Left ventricle myocardium inferior (tissue), 1 donor: ENCODE measurements at places on chromosomes 2 and 18.

- no peak overlapping the region for H3K27ac ChIP-seq
- no peak for DNase-seq
- H3K4me1 ChIP-seq: no peaks in the 10 kb centered on the region
- no peaks in the 10 kb centered on the region for H3K27me3 ChIP-seq
- no peaks in the 10 kb centered on the region for H3K36me3 ChIP-seq
- no peak overlapping the region for H3K4me3 ChIP-seq
These were observed 681.8 kb upstream of the LRATD1 start for GRCh38 chr2:13950761-13951160.

DNA sequence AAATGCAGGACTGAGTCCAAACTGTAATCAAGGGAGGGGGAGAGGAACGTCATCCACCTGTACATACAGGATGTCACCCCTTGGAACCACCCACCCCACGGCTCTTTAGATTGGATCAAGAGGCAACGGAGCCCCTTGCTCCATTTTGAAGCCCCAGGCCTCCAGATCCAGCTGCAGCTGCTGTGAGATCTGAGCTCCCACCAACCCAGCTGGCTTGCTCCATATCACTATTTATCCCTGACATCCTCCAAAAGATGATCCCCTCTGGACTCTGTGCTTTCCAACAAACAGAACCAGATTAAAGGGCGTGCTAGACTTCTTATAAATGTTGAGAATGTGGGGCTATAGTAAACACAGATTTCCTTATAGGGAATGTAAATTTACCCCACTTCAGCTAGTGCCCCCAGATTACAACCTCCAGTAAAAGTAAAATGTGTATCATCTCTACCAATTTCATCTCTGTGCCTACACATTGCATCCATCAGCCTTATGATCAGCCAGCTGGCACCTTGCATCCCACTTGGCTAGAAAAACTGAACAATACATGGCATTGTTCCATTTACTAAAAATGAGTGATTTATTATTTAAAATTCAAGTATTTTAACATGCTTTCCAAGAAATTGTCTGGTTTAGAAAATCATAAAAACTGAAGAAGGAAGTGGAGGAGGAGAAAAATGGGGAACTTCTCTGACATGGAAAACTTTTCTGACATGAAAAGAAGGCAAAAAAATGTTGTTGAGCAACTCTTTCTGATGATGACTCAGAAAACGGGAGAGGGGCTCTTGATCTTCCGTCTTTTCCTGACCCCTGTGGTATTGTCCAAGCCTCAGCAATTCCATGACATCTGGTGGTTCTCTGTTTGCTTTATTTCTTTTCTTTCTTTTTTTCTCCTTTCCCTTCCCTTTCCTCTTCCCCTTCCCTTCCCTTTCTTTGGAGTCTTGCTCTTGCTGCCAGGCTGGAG, 262.6 kb upstream of the THUMPD2 start:
- H3K27ac ChIP-seq: no peak overlapping the region
- no peaks in the 10 kb centered on the region for H3K27me3 ChIP-seq
- DNase-seq: no peak
- H3K4me3 ChIP-seq: no peak overlapping the region
- no peaks in the 10 kb centered on the region for H3K4me1 ChIP-seq
- no peaks in the 10 kb centered on the region for H3K36me3 ChIP-seq

DNA sequence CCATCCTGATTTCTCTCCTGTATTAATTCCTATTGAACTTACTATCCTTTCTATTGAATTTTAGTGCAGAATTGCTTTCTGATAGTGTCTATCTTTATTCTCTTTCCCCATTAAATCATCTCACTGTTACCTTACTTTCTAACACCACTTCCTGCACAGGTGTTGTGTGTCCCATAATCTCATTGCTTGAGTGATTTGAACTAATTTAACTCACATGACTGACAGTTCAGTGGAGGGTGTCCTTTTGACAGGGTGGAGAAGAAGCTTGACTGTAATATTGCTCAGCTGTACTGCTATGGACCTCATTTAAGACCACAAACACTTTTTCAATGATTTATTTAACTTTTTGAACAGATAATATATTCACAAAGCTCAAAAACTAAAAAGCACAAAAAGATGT, 211.8 kb downstream of the NRXN1 start:
- no peak overlapping the region for H3K4me3 ChIP-seq
- H3K27ac ChIP-seq: no peak overlapping the region
- H3K36me3 ChIP-seq: no peaks in the 10 kb centered on the region
- no peaks in the 10 kb centered on the region for H3K27me3 ChIP-seq
- H3K4me1 ChIP-seq: no peaks in the 10 kb centered on the region

GRCh38 chr2:168796090-168796577, 6.3 kb upstream of the NOSTRIN start:
- H3K27ac ChIP-seq: peak overlapping the region; percentile 85
- DNase-seq: no peak
- H3K36me3 ChIP-seq: no peaks in the 10 kb centered on the region
- H3K4me3 ChIP-seq: no peak overlapping the region
- H3K4me1 ChIP-seq: peaks cover 48% of the 10 kb centered on the region

DNA sequence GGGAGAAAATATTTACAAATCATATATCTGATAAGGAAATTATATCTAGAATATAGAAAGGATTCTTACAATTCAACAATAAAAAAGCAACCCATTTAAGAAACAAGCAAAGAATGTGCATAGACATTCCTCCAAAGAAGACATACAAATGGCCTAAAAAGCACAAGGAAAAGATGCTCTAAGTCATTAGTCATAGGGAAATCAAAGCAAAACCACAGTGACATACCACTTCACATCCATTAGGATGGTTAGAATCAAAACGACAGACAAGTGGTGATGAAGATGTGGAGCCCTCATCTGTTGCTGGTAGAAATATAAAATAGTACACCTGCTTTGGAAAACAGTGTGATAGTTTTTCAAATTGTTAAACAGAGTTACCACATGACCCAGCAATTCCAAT, 48.2 kb downstream of the MAPRE2 start:
- H3K36me3 ChIP-seq: no peaks in the 10 kb centered on the region
- peak overlapping the region; percentile 89 for H3K27ac ChIP-seq
- H3K4me3 ChIP-seq: no peak overlapping the region
- DNase-seq: no peak
